ENCODE measurements at places on chromosomes 7 and 10.

- DNase-seq: no peak
Measured at GRCh38 chr10:117471344-117471874, 71.1 kb upstream of the EMX2 start.

DNA sequence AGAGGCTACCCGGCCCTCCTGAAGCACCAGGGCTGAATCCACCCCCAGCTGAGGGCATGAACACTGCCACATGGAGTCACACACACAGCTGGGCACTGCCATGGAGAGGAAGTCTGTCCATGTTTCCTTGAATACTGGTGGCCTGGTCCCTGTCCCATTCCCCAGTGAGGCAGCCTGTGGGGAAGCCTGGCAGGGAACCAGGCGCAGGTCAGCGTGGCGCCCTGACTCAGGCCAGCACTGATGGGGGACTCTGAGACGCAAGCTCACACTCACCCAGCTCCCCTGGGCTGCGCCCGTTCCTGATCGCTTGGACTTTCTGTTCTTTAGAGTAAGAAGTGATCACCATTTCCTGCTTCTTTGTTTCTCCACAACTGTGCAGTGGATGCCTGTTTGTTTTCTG lies 128.3 kb downstream of the EGFR start:
- no peak for DNase-seq

DNA sequence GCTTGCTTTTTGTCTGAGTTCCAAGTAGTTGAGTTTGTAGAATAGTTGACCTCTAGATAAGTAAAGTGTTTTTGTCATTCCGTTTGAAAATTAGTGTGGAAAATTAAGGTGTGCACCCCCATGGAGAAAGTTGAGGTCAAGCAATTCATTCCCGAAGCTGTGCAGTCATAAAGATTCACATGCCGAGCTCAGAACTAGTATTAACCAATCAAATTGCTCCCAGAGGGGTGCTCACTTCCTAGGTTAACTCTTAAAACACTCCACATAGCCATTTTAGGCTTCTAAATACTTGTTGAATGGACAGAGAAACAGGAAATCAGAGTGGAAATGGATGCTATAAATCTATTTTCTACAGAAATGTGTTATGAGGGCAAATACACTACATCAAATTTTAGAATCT lies 638.9 kb downstream of the SUGCT start:
- DNase-seq: no peak

DNA sequence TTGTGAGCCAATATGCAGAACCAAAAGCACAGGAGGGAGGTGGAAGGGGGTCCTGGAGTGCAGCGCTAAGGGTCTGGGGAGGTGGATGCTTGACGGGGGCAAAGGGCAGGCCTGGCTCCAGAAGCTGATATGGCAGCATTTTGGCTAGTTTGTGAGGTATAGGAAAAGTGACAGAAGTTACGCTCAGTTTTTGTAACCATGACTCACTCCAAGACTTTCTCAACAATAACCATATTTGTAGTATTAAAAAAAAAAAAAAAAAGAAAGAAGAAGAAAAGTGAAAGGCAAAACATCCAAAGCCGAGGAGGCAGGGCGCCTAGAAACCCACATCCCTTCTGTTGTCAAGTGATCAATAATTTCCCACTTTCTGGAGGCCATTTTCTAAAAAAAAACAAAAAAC lies 92.3 kb downstream of the RNF216 start:
- peak; percentile 78 for DNase-seq

DNA sequence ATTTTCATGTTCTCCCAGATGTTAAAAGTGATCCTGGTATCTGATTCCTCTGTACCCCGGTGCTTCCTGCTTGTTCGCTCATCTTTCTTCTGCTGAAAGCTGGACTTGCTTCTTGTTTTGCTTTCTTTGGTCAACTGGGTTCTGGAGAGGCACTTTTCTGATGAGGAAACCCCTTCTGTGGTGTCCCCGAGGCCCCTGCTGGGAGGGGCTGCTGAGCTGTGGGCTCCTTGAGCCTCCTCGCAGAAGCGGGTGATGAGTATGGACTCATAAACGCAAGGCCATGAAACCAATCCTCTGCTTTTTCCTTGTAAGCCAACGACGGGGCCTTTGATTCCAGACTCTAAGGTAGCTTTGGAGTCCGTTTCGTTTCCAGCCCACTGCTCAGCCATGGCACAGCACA lies 7.8 kb downstream of the WIPI2 start:
- DNase-seq: no peak

GRCh38 chr7:45985902-45986301 lies 64.8 kb upstream of the IGFBP3 start:
- DNase-seq: no peak

DNA sequence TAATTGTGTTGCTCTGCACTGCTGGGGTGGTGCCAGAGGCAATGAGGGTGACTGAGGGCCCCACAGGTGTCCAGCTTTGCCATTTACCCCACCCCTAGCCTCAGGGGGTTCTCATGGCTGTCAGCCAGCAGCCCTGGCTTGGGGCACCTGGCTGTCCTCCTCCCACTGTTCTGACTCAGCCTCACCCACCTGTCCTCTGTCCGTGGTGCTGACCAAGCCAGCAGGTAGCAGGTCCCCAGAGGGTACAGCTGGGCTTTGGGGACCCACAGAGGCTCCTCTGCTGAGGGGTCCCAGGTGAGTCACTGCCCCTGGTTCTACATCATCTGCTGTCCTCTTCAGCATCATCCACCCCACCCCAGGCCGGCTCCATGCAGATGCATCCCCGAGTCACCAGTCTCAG lies 32.2 kb upstream of the ZNF716 start:
- DNase-seq: no peak

DNA sequence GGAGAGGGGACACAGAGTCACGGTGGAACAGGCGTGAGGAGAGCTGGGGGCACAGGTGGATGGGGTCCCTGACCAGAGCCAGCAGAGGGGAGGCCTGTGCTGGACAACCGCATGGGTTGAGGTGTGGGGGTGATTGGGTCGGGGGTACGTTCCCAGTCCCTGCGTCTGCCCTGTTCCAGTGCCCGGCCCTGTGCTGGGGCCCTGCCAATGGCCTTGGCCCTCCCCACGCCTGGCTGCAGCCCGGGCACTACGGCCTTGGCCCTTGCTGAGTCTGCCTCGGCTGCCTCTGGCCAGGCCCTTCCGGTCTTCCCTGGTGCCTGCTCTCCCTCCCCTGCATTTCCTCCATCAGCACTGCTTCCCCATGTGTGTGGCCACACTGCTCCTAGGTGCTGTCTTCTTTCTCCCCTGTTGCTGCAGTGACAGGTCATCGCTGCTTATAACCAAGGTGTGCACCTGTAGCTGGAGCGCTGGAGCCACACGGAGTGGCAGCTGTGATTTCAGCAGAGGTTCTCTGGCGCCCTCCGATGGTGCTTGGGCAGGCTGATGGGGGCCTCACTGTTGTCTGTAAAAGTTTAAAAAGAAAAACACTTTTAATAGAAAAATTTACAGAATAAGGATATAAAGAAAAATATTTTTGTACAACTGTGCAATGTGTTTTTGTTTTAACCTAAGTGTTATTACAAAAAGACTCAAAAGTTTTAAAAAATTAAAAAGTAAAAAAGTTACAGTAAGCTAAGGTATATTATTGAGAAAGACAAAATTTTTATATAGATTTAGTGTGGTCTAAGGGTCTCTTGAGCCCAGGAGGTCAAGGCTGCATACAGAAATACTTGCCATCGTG lies 45.2 kb upstream of the BHLHA15 start:
- DNase-seq: peak; percentile 60

GRCh38 chr7:96331233-96331632 lies 9.3 kb upstream of the SLC25A13 start:
- no peak for DNase-seq

DNA sequence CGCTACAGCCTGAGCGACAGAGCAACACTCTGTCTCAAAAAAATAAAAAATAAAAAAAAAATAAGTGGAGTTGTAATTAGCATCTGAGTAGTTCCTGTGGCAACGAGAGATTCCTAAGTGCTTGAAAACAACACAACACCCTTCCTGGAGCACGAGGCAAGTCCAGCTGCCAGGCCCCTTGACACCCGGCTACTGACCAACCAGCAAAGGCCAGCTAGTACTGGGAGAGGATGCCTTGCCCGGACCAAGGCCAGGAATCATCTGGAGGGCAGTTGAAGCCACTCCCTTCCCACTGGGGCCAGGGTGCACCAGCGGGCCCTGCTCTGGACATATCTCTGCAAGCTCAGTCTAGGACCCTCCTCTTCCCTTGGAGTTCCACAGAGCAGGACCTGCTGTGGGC lies 536 bp downstream of the C10orf105 start:
- DNase-seq: no peak

GRCh38 chr7:43572516-43573049 lies 10.3 kb upstream of the STK17A start:
- DNase-seq: peak; percentile 67

DNA sequence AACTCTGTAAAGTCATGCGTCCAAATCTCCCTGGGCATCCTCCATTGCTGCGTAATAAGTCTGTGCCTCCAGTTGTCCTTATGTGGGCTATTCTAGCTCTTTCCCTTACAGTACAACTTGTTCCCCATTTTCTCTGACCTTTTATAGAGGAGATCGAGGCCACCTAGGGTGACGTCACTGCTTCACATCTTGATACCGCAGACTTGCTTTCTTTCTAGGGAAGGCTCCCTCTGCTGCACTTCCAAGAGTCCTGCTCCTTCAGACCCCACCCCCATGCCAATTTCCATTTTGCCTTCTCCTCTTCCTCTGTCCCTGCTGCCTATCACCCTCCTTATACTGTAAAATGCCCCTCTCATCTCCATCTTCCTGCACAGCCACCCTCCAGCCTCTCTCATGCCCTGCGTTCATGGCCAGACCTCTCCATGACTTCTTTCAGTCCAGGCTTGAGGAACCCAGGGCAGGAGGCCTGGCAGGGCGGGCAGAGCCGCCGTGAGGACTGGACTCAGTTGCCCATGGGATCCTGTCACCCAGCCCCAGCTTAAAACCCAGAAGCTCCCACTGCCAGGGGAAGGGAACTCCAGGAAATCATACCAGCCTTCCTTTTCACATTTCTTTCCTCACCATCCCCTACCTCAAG lies 57.5 kb downstream of the CAMK1D start:
- DNase-seq: no peak

DNA sequence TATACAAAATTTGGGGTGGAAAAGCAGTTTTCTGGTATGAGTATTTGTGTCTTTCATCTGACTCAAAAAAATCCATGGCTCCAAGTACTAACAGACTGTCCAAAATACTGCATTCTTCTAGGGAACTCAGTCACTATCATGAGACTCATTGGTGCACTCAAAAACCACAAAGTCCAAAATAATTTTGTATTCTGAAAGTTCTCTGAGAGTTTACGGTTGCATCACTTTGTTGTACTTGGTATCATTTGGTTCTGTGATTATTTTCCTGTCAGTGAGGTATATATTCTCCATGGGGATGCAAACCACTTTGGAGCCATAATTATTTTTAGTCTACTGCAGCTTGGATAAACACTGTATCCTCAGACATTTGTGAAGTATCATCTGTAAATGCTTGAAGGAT lies 28.0 kb upstream of the CABCOCO1 start:
- no peak for DNase-seq

DNA sequence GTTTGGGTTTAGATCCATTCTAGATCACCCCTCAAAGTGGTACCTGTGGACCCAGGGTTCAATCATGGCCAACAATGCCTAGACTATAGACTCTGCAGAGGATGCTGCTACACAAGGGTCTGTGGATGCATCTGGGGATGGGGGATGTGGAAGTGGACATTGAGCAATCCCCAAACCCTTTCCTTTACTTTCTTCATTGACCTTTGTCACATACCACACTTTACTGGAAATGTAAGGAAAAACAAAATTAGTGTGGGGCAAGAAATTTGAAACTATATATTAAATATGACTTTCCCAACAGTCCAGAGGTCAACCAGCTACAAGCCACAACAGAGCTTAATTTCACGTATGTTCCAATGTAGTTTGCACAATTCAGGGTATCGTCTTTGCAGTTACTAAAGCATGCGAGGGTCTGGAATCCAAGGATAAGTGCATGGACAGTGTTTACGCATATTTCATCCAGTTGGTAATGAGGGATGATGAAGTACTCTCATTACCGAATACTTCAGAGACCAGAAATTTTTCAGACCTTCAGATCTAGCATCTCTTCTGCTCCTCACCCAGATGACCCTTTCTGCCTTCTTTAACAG lies 33.3 kb upstream of the CASD1 start:
- no peak for DNase-seq

- no peak for DNase-seq
Measured at GRCh38 chr7:68734431-68734830, 863.8 kb upstream of the AUTS2 start.

- DNase-seq: no peak
Measured at GRCh38 chr10:77784856-77785255, 141.7 kb downstream of the DLG5 start.

- no peak for DNase-seq
Measured at GRCh38 chr10:35304649-35305048, 31.7 kb upstream of the CCNY start.

DNA sequence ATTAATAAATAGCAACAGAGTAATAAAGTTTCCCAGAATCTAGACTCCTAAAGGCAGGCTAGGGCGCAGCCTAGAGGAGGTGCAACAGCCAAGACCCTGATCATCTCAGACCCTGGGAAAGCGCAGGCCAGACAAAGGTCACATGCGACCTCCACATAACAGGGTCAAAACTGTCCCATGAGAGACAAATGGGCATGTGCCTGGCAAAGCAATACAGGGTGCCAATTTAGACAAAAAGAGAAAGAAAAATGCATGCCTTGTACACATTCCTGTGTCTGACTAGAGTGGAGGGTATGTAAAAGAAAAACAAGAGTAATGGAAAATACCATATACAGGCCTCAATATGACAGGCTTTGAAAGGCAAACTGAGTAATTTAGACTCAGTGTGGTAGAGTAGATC lies 22.2 kb downstream of the MPP7 start:
- DNase-seq: no peak

- DNase-seq: no peak
Measured at GRCh38 chr7:85882335-85882734, 695.5 kb upstream of the SEMA3D start.

GRCh38 chr7:133551466-133551865 lies 298.6 kb downstream of the EXOC4 start:
- DNase-seq: no peak
